Upper lobe of left lung (tissue), 6 donors: ENCODE measurements at places on chromosomes 5 and 9.

DNA sequence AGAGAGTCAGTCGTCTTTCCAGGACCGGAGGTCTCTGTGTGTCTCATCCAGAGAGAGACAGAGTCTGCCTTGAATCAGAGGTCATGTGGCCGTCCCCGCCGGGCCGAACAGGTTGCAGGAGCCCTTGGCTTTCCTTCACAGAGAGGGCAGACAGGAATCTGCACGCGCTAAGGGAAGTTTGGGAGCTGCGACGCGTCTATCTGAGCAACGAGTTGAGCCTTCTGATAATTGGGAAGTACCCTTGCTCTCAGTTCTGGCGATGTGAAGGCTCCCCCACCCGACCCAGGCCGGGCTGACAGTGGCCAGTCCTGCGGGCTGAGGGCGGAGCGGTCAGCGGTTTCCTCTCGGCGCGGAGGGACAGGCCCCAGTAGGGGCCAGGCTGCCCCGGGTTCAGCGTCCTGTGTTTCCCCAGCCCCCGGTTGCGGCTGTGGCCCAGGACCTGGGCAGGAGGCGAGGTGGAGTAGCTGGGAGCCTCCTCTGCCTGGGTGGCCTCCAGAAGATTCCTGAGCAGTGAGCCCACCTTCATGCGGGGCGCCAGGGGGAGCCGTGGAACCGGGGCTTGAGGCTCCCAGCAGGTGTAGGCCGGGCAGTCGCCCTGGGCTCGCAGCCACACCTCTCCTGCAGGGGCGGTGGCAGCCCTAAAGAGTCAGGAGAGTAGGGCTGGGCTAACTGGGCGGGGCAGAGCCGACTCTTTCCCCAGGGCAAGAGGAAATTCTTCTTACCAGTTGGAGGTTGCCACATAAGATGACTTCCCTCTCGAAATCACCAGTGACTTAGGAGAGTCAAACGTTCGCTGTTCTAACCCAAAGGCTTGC is 13.9 kb downstream of the NR2F1 start:
- H3K27ac ChIP-seq = no peak overlapping the region
- H3K4me1 ChIP-seq = no peaks in the 10 kb centered on the region
- H3K4me3 ChIP-seq = no peak overlapping the region
- H3K27me3 ChIP-seq = peaks cover 10% of the 10 kb centered on the region
- DNase-seq = peak; percentile 80

- no peaks in the 10 kb centered on the region for H3K36me3 ChIP-seq
- H3K4me1 ChIP-seq = peaks cover 55% of the 10 kb centered on the region
Measured at GRCh38 chr9:128685636-128686489, 3.2 kb upstream of the SET start.

- H3K4me3 ChIP-seq = no peak overlapping the region
- no peaks in the 10 kb centered on the region for H3K36me3 ChIP-seq
- no peaks in the 10 kb centered on the region for H3K4me1 ChIP-seq
- DNase-seq = no peak
- H3K27me3 ChIP-seq = no peaks in the 10 kb centered on the region
Measured at GRCh38 chr5:61371474-61371873, 39.4 kb downstream of the ZSWIM6 start.

DNA sequence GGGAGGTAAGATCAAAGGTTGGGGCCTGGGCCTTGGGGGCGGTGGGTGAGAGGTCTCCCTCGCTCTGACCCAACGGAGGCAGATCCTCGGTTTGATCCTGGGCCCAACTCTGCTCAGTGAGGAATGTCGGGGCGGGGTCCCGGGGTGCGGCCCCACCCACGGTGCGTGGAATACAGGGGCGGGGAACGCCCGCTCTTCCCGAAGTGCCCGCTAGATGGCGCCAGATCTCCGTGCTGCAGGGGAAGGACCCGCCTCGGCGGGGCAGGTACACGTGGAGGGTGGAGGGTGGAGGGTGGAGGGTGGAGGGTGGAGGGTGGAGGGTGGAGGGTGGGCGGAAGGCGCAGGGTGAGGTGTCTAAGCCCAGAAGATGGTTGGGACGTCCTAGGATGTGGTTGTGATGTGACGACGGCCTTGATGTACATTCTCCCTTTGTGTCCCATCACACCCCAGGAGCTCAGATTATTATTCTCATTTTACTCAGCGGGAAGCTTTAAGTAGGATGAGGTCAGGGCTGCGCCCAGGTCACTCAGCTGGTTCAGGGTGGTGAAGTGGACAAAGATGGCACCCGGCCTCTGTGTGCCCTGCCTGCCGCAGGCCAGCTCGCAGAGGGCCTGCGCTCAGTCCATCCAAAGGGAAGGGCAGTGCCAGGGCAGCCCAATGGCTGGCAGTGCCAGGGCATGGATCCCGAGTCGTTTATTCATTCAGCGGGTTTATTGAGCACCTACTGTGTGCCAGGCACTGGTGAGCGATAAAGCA is 9.4 kb upstream of the RPS14 start:
- H3K27ac ChIP-seq = peak overlapping the region; percentile 57
- H3K4me1 ChIP-seq = peaks cover 14% of the 10 kb centered on the region
- DNase-seq = peak; percentile 75
- H3K36me3 ChIP-seq = no peaks in the 10 kb centered on the region
- no peaks in the 10 kb centered on the region for H3K27me3 ChIP-seq
